ENCODE measurements at places on chromosomes 6 and 20.
A peak's percentile ranks its signal among the peaks of the same experiment; 100 is the strongest.

GRCh38 chr6:88662653-88663174 lies 300.7 kb downstream of the RNGTT start:
- DNase-seq = no peak

- no peak for DNase-seq
Measured at GRCh38 chr6:122363769-122364483, 35.5 kb upstream of the HSF2 start.

GRCh38 chr6:82906489-82906888 lies 159.2 kb downstream of the UBE3D start:
- DNase-seq = no peak

DNA sequence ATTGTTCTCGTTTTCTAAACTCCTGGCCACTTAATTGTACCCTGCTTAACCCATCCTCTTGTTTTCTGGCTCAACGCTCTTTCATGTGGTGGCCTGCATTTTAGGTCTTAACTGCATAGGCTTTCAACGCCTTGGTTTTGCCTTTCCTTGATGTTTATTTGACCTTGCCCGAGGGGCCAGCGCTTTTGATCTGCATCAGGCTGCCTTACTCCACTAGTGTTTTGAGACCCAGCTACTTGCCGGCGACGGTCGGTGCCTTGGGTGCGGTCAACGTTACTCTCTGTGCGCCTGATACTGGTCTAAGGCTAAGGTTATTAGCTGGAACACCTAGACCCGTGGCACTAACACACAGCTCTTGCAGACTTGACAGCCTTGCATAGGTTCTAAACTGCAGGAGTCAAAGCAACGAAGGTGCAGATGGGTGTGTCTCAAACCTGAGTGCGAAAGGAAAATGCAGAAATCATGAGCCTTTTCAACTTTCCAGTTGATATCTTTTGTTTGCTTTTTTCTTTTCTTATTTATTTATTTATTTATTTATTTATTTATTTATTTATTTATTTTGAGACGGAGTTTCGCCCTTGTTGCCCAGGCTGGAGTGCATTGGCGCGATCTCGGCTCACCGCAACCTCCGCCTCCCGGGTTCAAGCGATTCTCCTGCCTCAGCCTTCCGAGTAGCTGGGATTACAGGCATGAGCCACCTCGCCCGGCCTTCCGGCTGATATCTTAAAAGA lies 138.8 kb downstream of the HFE start:
- no peak for DNase-seq

- DNase-seq = no peak
Measured at GRCh38 chr6:107625264-107625663, 135.3 kb downstream of the SOBP start.

GRCh38 chr6:68760485-68760884 lies 125.4 kb downstream of the ADGRB3 start:
- no peak for DNase-seq

DNA sequence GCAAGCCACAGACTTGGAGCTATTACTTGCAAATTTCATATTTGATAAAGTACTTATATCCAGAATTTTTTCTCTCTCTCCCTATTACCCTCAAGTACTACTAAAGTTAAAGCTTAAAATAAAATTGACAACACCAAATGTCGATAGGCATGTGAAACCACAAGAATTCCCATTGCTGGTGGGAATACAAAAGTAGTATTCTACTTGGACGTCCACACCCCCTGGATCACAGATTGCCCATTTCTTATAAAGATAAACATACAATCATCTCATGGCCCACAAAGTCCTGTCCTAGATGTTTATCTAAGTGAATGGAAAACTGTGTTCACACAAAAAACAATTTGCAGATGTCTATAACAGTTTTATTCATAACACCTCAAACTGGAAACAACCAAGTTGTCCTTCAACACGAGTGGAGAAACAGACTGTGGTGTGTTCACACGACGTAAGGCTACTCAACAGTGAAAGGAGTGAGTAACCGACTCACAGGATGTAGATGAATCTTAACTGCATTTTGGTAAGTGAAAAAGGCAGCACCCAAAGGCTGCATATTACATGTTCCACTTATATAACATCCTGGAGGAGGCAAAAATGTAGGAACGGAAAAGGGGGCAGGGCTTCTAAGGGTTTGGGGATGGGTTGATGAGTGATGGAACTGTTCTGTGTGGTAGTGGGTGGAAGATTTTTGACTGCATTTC lies 297.4 kb downstream of the THBS2 start:
- no peak for DNase-seq

- no peak for DNase-seq
Measured at GRCh38 chr6:151999194-151999593, 191.7 kb downstream of the ESR1 start.

- no peak for DNase-seq
Measured at GRCh38 chr6:35178932-35179832, 34.6 kb upstream of the SCUBE3 start.

GRCh38 chr6:54426995-54427394 lies 118.8 kb downstream of the TINAG start:
- no peak for DNase-seq

DNA sequence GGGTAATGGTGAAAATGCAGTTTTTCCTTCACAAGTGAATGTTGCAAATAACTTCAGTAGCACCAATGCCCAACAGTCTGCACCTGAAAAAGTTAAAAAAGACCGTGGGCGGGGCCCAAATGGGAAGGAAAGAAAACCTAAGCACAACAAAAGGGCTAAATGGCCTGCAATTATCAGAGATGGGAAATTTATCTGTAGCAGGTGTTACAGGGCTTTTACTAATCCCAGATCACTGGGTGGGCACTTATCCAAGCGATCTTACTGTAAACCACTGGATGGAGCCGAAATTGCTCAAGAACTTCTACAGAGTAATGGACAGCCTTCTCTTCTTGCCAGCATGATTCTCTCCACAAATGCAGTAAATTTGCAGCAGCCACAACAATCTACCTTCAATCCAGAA lies 64.8 kb upstream of the SMIM8 start:
- no peak for DNase-seq

DNA sequence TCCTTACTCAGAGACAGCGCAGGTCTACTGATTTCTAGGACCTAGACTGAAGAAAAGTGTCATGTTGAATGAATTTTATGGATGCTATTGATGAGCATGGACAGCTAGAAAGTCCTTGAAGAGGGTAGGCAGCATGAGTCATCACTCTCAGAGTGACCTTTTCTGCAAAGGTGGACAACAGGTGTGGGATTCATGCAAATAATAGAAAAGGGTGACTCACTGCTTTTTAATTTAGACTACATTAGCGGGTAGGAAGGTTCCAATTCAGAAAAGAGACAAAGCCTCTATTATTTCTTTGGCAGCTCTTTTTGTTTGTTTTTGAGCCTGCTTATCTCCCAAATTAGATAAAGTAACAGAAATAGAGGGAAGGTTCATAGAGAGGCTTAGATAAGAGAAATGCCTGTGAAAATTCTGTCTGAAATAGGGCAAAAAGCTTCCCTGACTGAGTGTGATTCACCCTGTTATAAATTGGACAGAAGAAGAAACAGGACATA lies 191.4 kb downstream of the TENT5A start:
- DNase-seq = peak; percentile 68

DNA sequence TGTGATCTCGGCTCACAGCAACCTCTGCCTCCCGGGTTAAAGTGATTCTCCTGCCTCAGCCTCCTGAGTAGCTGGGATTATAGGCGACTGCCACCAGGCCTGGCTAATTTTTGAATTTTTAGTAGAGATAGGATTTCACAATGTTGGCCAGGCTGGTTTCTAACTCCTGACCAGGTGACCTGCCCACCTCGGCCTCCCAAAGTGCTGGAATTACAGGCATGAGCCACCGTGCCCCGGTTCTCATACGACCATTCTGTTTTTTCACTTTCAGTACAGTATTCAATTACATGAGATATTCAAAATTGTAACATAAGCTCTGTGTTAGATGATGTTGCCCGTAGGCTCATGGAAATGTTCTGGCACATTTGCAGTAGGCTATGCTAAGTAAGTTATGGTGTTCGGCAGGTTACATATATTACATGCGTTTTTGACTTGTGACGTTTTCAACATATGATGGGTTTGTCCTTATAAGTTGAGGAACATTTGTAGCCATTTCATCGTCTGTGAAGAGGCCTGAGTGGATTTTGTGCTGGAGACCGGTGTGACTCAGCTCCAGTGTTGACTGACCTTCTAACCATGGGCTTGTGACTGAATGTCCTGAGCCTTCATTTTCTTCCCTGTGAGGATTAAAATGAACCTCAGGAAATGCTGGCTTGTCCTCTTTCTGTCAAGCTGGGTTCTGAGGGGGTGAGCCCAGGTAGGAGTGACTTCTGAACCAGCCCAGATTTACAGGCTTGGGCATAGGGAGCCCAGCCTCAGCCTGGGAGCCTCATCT lies 12.2 kb downstream of the PPARD start:
- DNase-seq = no peak

- no peak for DNase-seq
Measured at GRCh38 chr6:75479712-75480111, 13.9 kb downstream of the FILIP1 start.

GRCh38 chr6:16840725-16841124 lies 79.5 kb upstream of the ATXN1 start:
- no peak for DNase-seq

GRCh38 chr20:57509665-57510237 lies 15.2 kb downstream of the CTCFL start:
- peak; percentile 83 for DNase-seq

- no peak for DNase-seq
Measured at GRCh38 chr20:18403269-18403668, 63.6 kb downstream of the DZANK1 start.

GRCh38 chr20:19022791-19023448 lies 189.5 kb upstream of the SLC24A3 start:
- DNase-seq = no peak

- no peak for DNase-seq
Measured at GRCh38 chr20:10807013-10807412, 133.2 kb upstream of the JAG1 start.

- no peak for DNase-seq
Measured at GRCh38 chr6:151773382-151773781, 34.1 kb upstream of the ESR1 start.

- DNase-seq = no peak
Measured at GRCh38 chr6:141202626-141203025, 930.1 kb upstream of the GJE1 start.

DNA sequence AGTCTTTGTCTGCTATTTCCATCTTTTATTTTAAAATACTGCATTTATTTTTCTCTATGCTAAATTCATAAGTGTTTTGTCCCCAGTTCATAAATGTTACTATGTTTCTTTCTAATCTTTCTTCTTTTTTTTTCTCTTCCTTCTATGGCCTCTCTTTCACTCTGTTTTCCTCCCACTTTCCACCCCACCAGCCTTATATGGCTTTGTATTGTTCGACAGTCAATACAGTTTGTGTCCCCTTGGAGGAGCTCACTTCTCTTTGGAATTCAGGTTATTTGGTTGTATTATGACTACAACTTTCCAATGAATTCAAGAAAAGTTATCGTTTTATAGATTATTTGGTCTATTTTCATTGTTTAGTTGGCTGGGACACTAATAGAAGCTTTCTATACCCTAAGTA lies 393.5 kb downstream of the NKAIN2 start:
- no peak for DNase-seq

DNA sequence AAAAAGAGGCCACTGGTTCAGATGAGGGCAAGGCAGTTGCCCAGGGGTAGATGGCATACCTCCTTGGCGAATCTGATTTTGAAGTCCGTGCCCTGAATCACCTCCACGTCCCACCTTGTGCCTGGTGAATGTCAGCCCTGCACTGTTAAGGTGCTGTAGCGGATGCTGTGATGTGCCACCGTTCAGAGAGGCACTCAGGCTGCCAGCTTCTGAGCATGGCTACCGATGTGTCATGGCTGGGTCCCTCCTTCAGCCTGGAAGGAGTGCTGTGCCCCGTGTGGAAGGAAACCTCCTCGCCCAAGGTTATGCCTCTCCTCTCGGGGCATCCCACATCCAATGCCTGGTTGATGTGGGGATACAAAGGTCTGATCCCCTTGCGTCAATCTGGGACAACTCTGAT lies 43.6 kb downstream of the UST start:
- DNase-seq = no peak

GRCh38 chr6:7260291-7261031 lies 52.5 kb downstream of the SSR1 start:
- no peak for DNase-seq

DNA sequence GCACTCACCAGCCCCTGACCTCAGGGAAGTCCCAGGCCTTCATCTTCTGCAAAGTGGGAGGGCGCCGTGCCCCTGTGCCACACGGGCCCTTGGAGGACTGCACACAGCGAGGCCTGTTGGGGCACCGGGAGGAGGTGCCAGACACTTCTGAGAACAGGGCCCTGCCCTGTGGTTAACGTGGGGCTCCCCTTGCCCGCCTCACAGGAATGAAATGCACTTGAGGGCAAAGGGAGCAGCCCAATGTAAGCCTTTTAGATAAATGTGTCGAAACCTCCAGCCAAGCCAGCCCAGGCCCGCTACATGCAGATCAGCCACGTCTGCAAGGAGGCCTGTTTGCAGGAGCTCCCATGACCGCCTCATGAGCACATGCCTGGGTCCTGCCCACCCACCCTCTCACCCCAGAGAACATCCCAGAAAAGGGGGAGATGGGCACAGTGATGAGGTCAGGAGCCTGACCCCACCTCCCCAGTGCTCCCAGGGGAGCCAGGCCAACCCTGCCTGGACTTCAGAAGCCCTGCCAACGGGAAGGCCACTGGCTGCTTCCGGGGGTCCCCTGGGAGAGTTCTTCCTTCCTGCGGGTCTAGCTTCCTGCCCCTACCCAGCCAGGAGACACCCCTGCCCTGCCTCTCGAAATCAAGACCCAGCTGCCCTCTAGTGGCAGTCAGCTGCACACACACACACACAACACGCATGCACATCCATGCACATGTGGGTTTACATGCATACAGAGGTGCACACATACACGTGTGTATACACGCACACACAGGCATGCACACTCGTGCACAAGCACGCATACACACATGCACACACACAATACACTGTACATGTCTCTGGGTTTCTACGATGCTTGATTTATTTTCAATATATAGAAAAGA lies 178.7 kb downstream of the TAF4 start:
- peak; percentile 31 for DNase-seq

GRCh38 chr6:14597090-14597489 lies 479.5 kb downstream of the CD83 start:
- no peak for DNase-seq

- DNase-seq = peak; percentile 80
Measured at GRCh38 chr6:154247119-154247861, 109.3 kb downstream of the IPCEF1 start.

DNA sequence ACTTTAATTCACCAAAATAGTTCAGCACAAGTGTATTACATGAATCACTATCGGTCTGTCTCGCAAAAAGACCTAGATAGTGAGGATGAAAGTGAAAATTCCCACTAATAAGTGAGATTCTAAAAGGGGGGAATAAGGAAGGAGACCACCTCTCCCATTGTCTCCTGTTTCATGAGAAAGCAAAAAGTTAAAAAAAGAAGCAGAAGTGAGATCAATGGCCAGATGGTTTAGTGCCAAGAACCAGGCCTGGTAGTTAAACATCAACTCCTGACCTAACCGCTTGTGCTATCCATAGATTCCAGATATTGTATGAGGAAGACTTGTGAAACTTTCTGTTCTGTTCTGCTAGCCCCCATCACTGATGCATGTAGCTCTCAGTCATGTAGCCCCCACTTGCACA lies 293.0 kb downstream of the RNGTT start:
- no peak for DNase-seq

GRCh38 chr6:157283330-157283898 lies 39.9 kb downstream of the TMEM242 start:
- no peak for DNase-seq

All from NCI-H526 treated with DMSO at 0.1 percent for 48 hours (cell line).